Choroid plexus epithelial cell (primary cell): ENCODE measurements at places on chromosomes 1 and 21.

GRCh38 chr1:18913065-18913835 lies 10.9 kb upstream of the ALDH4A1 start:
- peak; percentile 83 for DNase-seq

GRCh38 chr1:113855630-113856400 lies 15.7 kb downstream of the PTPN22 start:
- DNase-seq: no peak

DNA sequence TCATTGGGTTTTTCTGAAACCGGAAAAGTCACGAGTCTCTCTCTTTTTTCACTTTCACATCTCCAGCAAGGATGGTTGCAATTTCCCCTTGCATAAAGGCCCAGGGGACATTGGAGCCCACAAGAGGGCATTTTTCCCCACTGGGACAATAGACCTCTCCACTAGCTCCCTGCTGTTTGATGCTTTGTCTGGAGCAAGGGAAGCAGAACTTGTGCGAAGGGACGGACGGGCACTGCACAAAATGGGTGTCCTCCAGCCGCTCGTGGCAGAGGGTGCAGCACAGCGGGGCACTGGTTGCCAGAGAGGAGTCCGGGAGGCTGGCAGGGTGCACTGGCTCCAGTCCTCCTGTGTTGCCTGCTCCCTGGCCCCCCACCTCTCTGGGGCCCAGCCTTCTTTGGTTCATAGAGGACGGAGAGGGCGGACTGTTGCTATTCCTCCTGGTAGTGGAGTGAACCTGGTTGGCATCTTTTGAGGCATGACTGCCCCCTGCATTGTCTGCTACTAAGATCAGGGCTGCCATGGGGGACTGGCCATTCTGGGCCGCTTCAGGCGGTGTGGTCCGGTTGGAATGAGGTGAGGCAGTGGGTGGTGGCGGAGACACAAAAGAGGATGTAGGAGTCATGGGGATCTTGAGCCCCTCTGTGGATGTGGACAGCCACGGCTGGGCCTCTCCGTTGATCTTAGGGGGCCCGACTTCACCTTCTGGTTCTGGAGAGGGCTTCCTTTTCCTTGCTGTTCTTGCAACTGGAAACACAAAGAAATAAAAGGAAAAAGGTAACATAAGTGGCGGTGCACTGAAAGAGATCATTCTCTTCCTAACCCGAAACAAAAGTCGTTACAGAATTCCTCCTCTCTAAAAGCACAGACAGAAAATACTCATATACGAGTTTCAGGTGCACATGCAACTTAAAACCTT lies 2.6 kb downstream of the IRF2BP2 start:
- no peak for DNase-seq

- DNase-seq: no peak
Observed at GRCh38 chr1:210728437-210729149, 399.9 kb downstream of the HHAT start.

DNA sequence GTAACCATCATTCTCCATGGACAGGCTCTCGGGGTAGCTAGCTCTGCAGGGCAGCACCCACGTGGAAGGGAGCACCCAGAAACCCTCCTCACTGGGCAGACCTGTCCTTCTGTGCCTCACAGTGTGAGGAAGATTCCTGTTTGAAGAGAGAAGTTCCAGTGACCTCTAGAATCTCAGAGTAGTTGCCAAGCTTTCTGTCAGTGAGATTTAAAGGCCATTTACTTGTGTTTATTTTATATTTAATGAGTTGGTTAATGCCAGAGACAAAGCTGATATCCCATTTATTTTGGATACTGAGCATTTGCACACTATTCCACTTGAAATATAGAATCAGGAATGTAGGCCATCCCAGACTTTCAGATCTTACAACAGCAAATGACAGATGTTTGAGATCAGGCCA lies 28.7 kb downstream of the MTARC1 start:
- no peak for DNase-seq

- no peak for DNase-seq
Observed at GRCh38 chr21:25556091-25556490, 51.2 kb downstream of the MRPL39 start.

- DNase-seq: peak; percentile 17
Observed at GRCh38 chr1:7528386-7529198, 242.5 kb upstream of the VAMP3 start.

DNA sequence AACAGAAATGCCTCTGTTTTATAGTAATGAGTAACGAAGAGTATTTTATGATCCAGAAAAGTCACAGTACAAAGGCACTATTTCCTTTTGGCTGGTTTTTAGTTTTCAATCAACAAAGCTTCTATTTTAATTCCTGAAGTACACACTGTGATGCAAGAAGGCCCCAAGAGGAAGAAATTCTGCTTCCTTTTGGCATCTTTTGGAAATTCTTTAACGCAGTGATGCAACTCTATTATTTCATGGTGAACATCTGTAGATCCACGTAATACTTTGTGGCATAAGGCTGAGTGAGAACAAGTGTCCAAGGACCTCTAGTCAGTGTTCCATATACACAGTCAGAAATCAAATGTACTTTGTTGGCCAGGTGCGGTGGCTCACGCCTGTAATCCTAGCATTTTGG lies 137.5 kb downstream of the TGFB2 start:
- peak; percentile 93 for DNase-seq

- DNase-seq: no peak
Observed at GRCh38 chr1:111369177-111369576, 58.4 kb downstream of the OVGP1 start.

DNA sequence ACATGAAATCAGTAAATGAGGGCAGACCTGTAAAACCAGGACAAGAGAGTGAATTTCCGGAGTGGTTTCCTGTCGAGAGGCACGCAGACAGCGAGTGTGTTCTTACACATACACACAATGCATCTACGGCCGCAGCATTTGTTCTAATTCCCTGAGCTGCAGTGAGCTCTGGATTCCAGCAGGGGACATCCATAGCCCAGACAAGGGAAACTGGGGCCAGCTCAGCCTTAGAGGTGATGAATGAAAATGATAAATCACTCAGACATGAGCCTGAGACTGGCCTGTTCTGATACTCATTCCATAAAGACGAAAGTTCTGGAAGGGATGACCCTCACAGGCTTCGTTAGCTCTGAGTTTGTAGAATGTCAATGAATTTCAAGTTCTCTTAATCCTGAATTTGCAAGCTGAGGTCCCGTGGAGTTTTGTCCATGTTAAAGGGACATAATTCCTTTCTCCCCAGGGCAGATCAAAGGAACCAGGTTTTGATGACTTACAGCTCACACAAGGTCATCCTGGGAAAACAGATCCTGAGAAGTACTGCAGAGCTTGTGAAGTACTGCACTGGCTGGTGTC lies 207.9 kb upstream of the C1orf87 start:
- peak; percentile 94 for DNase-seq

DNA sequence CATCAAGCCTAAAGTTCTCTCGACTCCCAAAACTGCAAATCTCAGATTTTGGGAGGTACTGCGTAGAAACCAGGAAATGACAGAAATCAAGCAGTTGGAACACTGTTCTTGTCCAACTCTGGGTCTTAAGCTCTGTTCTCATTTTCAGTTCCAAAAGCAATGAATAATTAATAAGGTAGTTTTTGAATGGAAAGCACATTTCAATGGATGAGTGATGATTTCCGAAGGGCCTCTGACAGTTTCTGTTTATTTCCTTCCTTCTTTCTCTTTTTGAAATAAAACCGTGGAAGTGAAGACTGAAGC lies 20.9 kb upstream of the TARBP1 start:
- DNase-seq: no peak

GRCh38 chr1:26239936-26240335 lies 5.9 kb downstream of the CEP85 start:
- peak; percentile 51 for DNase-seq

- DNase-seq: no peak
Observed at GRCh38 chr21:16145479-16145878, 415.7 kb downstream of the USP25 start.

GRCh38 chr1:236768601-236769000 lies 26.5 kb upstream of the MTR start:
- peak; percentile 4 for DNase-seq

GRCh38 chr1:41723786-41724185 lies 194.9 kb downstream of the HIVEP3 start:
- DNase-seq: no peak

GRCh38 chr21:38925478-38925877 lies 119.7 kb downstream of the ETS2 start:
- DNase-seq: no peak

- no peak for DNase-seq
Observed at GRCh38 chr21:15084668-15085067, 19.9 kb upstream of the NRIP1 start.

GRCh38 chr1:29563571-29563970 lies 327.2 kb downstream of the PTPRU start:
- DNase-seq: peak; percentile 31

- peak; percentile 44 for DNase-seq
Observed at GRCh38 chr1:92446546-92446945, 40.2 kb downstream of the GFI1 start.

DNA sequence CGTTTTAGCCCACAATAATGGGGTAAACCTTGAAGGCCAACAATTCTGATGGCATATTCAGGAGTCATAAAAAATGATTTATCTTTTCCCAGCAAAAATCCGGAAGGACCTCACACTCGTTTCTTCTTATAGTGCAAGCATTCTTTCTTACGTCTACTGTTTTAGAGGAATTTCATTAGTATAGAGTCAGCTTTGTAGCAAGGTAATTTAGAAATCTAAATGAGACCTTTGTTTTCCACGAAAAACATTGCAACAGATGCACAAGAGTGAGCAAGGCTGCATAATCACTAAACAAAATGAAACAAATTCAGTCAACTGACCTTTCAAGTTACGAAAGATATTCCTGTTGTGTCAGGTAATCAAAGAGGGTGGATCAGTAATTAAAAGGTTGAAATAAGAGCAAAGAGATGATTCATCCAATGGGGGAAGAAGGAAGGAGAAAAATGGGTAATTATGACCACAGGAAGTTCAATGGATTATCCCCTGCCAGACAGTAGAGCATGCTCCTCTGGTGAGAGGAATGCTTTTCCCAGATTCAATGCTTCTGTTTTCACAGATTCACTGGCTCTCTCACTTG lies 560 bp upstream of the CSDE1 start:
- DNase-seq: no peak

GRCh38 chr1:31180338-31180737 lies 59.3 kb downstream of the NKAIN1 start:
- DNase-seq: peak; percentile 21

GRCh38 chr1:72037745-72038343 lies 244.5 kb downstream of the NEGR1 start:
- peak; percentile 43 for DNase-seq

DNA sequence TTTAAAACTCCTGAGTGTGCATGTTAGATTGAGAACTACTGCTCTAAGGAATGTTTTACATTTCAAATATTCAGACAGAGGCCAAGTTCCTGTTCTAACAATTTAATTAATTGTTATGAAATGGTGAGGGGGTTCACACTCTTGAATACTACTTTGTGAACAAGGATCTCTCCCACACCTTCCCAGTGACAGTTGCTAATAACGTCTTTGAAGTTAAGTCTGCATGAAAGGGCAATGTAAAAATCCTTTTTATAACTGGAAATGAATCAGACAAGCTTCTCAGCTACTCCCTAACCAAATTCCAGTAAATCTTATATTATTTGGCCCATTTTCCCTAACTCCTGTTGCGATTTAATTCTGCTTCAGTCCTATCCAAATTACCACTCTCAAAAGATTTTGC lies 828.5 kb upstream of the ADAMTS5 start:
- DNase-seq: no peak

- no peak for DNase-seq
Observed at GRCh38 chr1:178634445-178634844, 90.6 kb upstream of the RALGPS2 start.

- DNase-seq: no peak
Observed at GRCh38 chr1:186609183-186609582, 71.0 kb downstream of the PTGS2 start.

DNA sequence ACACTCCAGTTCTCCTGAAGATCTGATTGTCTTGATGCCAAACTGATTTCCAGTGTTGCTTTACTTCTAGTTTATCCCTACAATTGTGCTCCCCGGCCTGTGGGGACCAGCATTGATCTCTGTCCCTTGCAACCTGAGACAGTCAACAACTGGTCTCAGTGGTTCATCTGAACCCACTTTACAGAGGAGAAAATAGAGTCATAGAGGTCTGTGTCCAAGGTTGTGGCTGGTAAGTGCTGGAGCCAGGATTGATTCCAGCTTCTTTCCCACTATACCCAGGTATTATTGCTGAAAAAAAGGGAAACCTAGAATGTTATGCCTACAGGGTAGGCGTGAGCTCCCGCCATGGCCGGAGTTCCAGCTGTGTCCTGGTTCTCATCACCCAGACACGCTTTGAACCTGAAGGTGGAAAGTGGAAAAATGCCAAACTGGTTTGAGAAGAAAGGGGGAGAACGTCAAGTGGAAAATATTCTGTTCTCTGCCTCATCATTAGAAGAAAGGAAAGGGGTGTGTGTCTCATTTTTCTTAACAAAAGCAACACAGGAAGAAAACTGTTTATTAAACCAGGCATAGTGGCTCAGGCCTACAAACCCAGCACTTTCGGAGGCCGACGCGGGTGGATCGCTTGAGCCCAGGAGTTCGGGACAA lies 60.7 kb upstream of the ITPKB start:
- DNase-seq: no peak

GRCh38 chr1:39952359-39953110 lies 2.4 kb upstream of the MFSD2A start:
- no peak for DNase-seq

DNA sequence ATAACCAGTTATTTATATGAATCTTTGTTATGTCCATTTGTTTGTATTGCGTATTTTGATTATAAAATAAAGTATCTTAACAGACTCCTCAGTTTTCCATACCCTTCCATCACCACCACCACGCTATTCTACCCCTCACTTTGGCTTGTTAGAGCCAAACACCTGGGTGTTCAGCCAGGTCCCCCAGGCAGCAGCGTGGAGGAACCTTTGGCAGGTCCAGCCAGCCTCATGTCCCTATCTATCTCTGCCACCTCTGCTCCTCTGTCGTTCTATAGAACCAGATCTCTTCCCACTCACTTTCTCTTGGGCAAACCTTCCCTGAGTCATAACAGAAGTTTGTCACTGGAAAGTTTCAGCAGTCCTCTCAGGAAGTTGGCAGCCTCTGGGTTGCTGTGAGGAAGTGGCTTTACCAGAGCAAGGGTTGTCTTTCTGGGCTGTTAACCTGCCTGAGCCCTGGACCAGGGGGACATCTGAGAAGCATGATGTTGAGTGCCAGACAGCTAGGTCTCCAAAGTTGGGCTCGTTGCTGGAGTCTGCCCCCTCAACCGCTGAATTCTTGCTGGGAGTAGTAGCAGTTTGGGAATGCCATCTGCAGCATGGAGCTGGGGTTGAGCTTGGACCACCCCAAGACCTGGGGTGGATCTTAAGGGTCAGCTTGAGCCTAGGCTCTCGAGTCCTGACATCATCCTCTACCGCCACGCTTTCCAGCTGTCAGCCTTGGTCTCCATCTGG lies 996 bp upstream of the SH3BGRL3 start:
- DNase-seq: no peak

GRCh38 chr1:18592368-18592767 lies 38.3 kb upstream of the PAX7 start:
- no peak for DNase-seq

- DNase-seq: no peak
Observed at GRCh38 chr1:225981714-225982113, 17.4 kb downstream of the SDE2 start.

DNA sequence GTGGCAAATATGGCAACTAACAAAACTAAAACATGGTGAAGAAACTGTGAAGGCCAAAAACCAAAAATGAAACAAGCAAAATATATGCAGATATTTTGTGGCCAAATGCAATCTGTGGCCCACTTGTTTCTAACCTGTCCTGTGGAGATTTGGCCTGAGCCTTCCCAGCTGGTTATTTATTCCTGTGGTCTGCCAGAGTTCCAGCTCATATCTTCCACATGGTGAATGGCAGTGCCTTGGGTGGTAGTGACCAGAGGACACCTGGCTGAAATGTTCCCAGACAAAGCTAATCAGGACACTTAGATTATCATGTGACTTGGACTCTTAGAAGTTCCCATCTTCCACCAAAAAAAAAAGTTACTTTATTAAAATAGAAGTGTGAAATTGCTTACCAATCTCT lies 39.7 kb downstream of the RNASEL start:
- DNase-seq: no peak
